ENCODE measurements at places on chromosomes 11 and 22.

DNA sequence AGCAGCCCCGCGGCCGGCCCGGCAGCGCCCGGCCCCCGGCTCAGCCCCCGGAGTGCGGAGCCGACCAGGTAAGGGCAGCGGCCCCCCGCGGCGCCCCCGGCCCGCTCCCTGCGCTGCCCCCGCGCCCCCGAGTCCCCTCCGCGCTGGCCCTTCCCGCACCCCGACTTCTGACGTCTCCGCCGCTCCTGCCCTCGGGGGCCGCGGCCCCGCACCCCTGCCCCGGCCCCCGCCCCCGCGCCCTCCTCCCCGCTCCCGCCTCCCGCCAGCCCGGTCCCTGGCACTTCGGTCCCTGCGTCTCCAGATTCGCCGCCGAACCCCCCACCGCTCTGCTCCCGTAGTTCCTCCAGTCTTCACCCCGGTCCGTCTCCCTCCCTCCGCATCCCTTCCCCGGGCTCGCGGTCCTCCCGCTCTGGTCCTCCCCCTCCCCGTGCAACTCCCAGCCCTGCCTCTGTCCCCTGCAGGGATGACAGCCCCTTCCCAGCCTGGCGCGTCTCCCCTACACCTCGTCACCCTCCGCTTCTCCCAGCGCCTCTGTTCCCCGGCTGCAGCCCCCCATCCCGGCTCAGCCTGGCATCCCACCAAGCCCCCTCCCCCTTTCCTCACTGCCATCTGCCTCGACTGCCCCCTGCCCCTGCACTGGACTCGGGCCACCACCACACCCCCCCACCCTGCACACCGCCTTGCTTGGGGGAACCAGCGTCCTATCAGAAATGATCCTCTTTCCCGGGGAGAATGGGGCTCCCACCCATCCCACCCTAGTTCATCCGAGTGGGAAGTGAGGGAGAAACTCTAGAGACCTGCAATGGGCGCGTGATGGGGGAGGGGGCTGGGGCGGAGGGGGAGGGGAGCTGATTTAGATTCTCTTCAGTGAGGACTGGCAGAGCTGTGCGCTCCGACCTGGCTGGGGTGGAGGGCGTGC lies 531 bp downstream of the GRIK4 start:
- no peak for DNase-seq

DNA sequence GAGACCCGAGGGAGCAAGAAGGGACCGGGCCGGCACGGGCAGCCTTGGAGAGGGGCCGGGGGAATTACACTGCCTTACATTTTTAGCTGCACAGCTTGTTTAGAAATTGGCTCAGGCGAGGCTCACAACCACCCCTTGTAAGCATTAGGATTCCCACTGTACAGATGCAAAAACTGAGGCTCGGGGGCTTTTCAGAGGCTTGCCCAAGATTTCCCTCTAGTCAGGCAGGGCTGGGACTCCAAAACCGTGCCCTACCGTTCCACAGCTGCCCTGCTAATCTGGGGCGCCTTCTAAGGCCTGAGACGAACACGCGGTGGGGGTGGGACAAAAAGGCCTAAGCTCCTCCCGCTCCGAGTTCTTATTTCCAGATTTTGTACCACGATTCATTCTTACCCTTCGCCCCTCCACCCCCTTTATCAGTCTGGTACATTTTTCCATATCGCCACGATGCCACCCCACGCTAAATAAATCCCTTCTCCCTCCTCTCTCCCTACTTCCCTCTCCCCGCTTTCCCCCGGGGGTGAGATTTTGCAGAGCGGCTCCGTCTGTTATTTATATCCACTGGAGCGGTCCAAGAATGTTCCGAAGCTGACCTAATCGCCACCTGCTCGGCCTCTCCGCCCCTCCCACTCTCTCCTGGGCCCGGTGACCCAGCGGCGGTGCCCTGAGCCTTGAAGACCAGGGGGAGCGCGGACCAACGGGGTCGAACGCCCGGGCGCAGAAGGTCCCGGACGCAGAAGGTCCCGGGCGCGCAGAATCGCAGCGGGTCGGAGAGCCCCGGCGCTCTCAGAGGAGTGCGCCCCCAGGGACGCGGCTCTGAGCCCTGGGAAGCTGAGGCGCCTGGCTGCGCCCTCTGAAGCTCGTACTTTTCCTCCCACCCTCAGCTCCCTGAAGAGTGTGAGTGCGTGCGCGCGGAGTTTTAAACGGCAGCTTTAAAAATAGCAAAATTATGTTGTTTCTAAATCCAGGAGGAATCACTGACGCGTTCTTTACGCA lies 764 bp upstream of the PACSIN3 start:
- DNase-seq, result no peak

GRCh38 chr11:102177974-102178631 lies 67.9 kb downstream of the YAP1 start:
- peak; percentile 88 for DNase-seq

- DNase-seq, result no peak
Observed at GRCh38 chr11:107257710-107258109, 199.9 kb downstream of the CWF19L2 start.

GRCh38 chr11:125141686-125142535 lies 22.6 kb upstream of the PKNOX2 start:
- DNase-seq, result no peak

DNA sequence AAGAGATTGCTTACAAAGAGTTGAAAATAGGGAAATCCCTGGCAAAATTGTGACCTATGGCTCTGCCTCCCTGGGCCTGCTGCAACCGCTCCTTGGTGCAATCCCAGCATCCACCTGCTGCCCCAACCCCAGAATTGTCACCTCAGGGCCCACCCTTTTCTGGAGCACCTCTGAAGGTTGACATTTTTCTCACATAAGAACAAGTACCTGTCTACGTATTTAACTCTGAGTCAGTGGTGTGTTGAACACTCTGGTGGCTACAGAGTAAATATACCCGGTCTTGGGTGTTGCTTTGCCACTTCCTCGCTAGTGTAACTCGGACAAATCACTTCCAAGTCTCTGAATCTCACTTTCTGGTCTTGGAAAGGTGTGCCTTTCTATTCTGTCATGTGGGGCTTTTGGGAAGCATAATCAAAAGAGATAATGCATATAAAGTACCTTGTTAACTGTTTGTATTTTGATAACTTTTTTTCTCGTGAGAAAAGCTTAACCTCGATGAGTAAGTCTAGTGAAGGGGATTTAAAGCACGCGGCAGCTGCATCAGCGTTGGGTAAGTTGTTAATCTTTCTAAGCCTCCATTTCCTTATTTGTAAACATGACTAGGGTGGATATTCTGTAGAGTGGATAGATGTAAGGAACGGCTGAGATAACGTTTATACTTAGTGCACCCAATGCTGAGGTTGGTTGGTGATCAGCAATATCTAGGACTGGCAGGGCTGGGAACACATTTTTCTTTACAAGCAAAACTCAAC lies 881.2 kb downstream of the OPCML start:
- no peak for DNase-seq

DNA sequence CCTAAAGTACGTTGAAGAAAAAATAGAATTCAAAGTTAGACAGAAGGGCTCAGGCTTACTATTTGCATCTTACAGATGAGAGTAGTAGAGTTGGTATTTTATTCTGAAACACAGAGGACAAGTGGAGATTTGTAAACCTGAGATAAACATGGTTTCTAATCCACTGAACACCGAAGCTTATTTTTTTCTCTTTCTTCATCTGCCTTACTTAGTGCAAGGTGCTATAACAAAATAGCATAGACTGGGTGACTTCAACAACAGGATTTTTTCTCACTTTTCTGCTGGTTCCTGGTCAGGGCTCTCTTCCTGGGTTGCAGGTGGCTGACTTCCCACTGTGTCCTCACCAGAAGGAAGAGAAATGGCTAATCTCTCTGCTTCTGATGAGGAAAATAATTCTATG lies 2.1 kb upstream of the HBG1 start:
- no peak for DNase-seq

DNA sequence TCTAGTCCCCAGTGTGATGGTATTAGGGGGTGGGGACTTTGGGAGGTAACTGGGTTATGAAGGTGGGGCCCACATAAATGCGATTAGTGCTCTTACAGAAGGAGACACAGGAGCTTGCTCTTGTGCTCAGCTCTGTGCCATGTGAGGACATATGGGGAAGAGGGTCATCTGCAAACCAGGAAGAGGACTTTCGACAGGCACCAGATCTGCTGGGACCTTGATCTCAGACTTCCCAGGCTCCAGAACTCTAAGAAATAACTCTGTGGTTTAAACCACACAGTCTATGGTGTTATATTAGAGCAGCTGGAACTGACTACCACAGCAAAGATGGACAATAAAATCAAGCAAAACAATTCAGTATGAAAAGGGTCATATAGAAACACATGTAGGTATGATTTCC lies 26.7 kb downstream of the NNMT start:
- DNase-seq, result no peak

GRCh38 chr11:20105427-20105826 lies 54.8 kb downstream of the DBX1 start:
- DNase-seq, result no peak

GRCh38 chr11:1085440-1086170 lies 10.9 kb downstream of the MUC2 start:
- DNase-seq, result no peak

GRCh38 chr11:47186076-47186699 lies at the start of gene PACSIN3:
TSS of gene PACSIN3 (minus strand) at chr11:47186434. CDS start at chr11:47182727, 3,707 bp downstream.
- no peak for DNase-seq

GRCh38 chr11:45106440-45106839 lies 40.0 kb upstream of the PRDM11 start:
- no peak for DNase-seq

- no peak for DNase-seq
Observed at GRCh38 chr11:23457641-23458040, 597.4 kb upstream of the CCDC179 start.

GRCh38 chr11:117831661-117832415 lies 7.3 kb upstream of the FXYD2 start:
- no peak for DNase-seq

- peak; percentile 55 for DNase-seq
Observed at GRCh38 chr11:112523477-112523876, 262.8 kb upstream of the PLET1 start.

DNA sequence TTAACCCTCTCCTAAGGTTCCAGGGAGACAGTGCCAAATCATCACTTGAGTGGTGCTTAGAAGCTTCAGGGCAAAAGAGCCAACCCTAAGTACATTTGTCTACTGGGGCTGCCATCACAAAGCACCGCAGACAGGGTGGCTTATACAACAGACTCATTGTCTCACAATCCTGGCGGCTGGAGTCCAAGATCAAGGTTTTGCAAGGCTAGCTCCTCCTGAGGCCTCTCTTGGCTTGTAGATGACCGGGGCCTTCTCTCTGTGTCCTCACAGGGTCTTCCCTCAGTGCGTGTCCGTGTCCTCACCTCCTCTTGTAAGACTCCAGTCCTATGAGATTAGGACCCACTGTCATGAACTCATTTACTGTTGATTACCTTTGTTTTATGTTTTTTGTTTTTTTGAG lies 34.1 kb upstream of the CD81 start:
- no peak for DNase-seq

DNA sequence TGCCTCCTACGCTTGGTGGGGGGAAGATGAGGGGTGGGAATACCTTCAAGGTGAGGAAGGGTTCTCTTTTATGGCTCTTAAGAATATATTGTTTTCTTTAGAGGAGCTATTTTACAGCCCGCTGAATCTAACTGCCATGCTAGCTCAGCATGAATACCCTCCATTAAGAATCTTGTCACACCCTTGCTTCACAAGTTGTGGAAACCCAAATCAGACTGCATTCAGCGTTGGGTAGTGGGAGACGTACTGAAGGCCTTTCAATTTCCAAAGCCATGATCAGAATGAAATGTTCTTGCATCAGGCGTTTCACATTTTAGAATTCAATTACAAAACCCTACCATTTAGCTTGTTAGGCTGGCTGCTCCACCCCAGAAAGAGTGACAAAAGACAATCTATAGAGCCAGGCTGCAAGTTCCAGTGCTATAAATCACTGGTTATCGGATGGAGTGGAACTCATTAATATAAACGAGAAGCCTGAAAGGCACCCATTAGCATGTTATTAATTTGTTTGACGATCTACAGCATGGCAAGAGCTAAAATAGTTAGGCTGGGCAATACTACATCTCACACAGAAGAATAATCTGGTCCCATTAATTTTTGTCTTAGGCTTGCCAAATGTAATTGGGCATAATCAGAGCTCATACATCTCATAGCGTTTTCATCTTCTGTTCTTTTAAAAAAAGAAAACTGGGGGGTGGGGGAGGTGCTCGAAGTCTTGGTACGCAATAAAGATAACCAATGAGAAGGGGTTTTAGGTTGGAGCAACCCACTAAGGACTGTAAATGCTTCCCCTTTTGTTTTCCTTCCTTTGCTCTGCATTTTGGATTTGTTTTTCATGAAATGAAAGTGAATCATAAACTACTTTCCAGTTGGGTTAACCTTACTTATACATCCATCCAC lies 57.5 kb downstream of the ABTB2 start:
- no peak for DNase-seq

GRCh38 chr11:63489879-63490278 lies 1.1 kb downstream of the PLAAT5 start:
- no peak for DNase-seq

DNA sequence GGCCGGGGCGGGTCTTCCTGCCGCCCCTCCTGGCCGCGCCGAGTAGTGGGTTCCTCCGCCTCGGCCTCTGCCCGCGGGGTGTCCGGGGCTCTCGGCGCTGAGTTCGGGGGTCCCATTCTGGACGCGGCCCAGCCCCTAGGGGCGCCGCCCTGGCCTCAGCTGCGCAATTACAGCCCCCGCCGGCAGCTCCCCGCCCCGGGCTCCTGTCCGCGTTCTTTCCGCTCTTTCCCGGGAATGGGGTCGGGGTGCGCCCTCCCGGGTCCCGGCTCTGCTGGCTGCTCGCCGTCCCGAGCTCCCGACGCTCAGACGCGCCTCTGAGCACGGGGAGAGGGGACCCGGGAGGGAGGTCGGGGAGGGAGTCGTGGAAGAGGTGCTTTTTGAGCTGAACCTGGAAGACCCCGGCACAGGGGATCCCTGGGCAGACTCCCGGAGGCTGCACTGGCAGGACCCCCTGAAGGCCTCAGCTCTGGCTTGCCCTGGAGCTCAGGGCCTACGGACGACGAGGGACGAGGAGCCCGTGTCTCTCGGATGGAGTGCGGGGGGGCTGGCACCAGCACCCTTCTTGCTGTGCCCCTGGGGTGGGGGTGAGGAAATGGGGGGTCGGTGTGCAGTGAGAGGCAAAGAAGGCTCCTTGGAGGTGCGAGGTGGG lies 558 bp downstream of the TSPAN4 start:
- DNase-seq, result no peak

DNA sequence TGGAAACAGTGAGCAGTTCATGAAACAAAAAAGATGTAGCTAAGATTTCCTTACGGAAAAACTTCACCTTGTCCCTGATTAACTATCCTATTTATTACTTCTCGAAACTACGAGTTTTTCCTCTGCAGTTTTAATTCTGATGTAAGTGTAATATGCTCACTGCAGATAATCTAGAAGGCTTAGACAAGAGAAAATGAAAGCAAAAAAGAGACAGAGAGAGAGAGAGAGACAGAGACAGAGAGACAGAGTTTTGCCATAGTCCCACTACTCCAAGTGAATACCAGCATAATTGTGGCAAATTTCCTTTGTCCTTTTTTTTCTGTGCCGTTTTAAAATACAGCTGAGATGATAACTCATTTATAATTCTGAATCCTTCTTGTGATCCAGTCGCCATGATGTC lies 24.8 kb downstream of the FSHB start:
- no peak for DNase-seq

DNA sequence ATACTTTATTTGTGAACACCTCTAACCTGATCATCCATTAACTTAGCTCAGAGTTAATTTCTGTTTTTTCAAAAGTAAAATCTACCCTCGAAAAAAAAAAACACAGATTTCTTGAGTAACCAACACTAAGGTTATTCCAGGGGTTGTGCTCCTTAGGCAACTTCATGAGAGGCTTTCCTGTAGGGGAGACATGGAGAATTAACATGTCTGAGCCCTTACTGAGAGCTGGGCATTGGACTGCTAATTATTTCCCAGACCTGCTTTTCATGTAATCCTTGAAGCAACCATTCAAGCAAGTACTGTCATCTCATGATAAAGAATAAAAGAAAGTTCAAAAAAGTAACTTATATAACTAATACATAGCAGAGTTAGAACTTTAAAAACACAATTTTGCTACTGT lies 13.5 kb upstream of the UPB1 start:
- no peak for DNase-seq
